ENCODE measurements at places on chromosomes 2 and 18.

DNA sequence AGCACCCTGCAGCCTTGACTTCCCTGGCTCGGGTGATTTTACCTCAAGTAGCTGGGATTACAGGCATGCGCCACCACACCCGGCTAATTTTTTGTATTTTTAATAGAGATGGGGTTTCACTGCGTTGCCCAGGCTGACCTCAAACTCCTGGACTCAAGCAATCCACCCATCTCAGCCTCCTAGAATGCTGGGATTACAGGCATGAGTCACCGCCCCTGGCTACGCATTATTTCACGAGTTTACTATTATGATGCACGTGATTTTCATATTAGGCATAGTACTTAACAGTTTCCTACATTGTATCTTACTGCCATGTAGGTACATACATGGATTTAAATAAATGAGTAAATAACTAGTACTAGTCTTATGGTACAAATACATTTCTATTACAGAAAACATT is 4.4 kb downstream of the DYNC2LI1 start:
- DNase-seq: no peak

DNA sequence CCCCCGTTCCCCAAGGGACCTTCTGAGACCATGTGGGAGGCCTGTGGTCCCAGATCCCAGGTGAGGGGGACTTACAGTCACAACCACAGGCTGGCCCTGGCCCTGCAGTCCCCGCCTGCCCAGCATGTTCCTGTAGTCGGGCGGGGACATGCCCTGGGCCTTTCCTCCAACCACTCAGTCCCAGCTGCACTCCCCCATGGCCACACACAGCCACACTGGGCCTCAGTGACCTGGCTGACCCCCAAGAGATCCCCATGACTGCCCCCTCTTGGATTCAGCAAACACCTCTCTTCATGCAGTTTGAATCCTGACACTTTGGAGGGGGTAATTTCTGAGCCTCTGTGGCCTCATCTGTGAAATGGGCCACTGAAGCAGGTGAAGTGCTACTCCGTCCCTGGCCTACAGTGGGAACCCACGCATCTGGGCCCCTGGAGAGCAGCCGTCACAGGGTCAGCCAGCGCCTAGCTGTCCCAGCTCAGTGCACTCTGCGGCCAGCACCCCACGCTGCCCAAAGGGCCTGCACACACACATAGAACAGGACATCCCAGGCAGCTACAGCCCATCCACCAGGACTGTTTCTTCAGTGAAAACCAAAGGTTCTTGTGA is 12.7 kb upstream of the ARHGEF4 start:
- peak; percentile 38 for DNase-seq

DNA sequence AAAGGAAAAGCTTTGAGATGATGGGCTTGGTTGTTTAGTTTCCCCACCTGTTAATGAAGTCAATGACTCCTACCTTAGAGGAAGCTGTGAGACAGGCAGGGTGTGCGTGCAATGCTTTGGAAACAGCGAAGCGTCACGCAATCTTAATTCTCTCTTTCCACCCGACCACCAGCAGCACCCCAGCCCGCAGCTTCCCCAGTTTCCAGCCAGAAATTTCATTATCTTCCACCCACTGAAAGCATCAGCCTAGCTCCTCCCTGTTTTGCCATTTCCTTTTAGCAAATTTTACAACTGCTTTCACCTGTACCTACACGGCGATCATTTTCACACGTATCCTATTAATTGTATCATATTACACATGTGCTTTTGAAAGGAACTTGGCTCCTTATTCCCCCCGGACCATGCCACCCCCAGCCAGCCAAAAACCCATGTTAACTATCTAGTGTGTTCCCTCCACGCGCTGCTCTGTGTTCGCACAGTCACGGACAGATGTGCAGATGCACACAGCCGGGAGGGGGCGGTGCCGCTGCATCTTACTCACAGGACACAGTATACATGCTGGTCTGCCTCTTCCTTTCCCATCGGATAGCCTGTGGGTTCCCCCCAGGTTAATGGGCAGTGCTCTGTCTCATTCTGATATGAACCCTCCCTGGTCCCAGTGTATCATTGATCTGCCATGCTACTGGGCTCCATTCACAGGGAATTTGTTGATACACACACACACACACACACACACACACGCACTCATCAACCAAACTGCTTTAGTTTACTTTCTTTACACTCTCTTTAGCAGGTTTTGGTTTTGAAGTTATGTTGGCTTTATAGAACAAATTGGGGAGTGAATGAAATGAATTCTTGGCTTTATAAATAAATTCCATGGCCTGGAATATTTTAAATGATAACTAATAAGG is 22.4 kb downstream of the CYP27C1 start:
- peak; percentile 83 for DNase-seq

DNA sequence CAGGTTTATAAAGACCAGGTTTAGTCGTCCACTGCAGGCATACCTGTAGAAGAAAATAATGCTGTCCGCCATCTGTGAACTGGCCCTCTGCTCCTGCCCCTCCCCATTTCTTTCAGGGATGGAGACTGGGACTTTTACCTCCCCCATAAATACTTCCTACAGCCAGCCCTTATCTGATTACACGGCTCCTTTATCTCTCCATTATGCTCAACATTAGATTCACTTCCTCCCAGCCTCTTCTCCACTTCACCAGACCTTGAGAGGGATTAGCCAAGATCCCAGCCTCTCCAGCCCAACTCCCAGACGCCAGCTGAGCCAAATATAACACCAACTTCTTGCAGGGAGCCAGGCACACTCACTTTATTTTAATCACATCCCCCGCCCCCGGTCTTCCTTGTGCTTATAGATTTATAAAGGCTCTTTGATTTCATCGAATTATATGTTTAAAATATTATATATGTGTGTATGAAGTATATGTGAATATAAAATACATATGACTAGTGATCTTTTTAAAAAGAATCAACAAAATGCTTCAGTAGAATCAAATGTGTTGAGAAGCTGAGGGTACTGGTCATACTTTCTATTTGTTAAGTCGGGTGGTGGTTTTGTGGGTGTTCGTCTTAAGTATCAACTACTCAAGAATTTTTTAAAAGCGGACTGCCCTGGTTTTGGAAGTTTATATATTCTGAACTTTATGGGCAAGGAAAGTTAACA is 81.0 kb downstream of the SPRED2 start:
- DNase-seq: no peak

DNA sequence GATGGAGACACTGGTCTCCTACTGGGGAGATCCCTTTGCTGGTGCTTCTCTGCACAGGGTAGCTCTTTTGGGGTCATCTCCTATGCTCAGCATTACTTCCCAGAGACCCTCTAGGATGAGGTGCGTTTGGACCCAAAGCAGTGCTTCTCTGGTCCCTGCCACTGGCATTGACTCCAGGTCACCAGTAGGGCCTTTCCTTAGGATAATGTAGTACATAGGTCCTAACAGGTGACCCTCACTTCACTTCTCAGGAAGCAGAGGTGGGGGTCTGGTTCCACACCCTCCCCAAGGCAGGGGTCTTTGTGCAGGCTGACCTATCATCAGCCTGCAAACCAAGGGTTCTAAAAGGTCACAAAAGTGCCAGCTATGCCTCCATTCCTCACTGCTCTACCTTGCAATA is 145.8 kb upstream of the HS6ST1 start:
- DNase-seq: peak; percentile 14

DNA sequence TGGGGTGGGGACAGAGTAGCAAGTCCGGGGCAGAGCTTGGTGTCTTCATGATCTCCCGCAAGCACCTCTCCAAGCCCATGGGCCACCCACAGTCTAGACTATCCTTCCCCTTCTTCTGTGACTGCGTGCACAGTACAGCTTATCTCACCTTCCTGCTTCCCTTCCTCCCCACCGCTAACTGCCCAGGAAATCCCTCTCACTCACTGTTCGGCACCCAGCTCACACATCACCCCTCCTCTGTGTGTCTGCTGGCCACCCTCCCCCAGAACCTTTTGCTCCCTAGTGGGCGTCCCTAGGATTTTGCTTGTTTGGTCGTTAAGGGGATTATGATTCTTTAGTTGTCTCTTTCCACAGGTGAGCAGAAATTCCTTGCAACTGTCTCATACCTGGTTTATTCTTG is 31.5 kb upstream of the SMAD7 start:
- DNase-seq: no peak

DNA sequence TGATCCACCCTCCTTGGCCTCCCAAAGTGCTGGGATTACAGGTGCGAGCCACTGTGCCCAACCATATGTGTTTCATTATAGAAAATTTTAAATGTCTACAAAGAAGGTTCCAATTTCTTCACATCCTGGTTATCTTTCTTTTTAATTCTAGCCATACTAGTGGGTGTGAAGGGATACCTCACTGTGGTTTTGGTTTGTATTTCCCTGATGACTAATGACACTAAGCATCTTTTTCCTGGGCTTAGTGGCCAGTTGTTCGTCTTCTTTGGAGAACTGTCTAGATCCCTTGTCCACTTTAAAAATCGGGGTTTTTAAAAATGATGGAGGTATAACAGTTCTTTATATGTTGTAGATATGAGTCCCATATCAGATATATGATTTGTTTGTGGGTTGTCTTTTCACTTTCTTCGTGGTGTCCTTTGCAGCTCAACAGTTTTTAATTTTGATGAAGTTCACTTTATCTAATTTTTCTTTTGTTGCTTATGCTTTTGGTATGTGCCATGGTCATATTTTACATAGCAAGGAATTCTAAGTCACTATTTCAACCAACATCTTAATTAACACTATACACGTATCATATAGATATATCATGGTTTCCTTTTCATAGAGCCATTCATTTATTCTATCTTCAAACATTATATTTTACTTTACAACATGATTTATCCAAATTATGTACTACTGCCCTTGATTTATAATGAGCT is 135.0 kb upstream of the RIOK3 start:
- no peak for DNase-seq

DNA sequence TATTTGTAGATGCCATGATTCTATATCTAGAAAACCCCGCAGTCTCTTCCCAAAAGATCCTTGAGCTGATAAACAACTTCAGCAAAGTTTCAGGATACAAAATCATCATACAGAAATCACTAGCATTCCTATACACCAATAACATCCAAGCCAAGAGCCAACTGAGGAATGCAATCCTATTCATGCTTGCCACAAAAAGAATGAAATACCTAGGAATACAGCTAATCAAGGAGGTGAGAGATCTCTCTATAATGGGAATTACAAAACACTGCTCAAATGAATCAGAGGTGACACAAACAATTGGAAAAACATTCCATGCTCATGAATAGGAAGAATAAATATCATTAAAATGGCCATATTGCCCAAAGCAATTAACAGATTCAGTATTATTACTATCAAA is 551.4 kb upstream of the SLC39A10 start:
- no peak for DNase-seq

- no peak for DNase-seq
Measured at GRCh38 chr2:30971231-30972025, 164.2 kb upstream of the CAPN13 start.

GRCh38 chr2:68915393-68915792 is 37.3 kb downstream of the GKN2 start:
- DNase-seq: no peak

DNA sequence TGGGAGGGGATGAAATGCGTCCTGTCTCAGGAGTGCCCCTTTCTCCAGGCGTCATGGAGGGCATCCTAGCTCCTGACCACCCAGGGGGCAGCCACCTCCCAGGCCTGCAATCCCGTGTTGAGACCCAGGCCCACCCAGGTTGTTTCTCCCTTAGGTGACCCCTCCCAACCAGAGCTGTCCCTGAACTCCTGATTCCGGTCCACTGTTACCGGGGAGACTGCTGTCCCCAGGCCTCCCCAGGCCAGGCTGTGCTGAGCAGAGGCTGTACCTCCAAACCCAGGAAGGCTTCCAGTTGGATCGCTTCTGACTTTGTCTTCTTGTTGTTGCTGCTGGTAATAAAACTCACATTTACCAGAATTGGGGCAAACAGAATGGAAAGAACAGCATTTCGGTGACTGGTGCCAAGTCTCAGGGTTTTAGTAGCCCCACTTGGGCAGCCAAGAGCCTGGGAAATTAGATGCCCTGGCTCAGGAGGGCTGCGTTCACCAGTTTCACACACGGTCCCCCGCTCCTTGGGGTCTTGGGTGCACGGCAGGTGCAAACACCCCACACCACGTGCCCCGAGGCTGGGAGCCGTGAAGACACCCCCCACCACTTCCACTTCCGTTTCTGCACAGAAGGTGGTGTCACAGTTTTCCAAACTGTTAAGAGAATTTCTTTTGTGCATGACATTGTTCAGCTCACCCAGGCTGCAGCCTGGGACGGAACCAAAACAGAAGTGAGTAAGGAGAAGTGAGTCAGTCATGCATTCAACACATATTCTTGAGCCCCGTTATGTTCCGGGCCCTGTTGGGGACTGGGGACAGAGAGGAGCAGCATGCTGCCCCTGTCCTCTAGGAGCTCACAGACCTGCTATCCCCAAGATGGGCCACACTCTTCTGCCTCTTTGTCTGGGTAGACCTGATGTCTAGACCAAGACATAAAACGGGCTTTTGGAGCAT is 29.4 kb downstream of the ITM2C start:
- peak; percentile 25 for DNase-seq

DNA sequence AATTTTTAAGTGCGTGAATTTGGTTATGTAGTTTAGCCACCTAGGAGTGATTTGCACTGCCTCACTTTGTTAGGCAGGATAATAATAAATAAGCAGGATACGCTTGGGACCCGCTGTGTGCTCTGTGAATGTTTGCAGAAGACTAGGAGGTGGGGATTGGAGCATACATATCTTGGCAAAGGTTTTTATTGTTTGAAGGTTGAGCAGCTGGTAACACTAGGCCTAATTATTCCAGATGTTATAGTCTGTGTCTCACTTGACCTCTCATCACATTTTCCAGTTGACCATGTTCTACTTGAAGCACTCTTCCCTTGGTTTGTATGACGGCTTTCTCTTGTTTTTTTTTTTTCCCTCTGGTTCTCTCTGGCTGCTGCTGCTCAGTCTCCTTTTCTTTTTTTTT is 42.7 kb downstream of the FHOD3 start:
- DNase-seq: no peak

DNA sequence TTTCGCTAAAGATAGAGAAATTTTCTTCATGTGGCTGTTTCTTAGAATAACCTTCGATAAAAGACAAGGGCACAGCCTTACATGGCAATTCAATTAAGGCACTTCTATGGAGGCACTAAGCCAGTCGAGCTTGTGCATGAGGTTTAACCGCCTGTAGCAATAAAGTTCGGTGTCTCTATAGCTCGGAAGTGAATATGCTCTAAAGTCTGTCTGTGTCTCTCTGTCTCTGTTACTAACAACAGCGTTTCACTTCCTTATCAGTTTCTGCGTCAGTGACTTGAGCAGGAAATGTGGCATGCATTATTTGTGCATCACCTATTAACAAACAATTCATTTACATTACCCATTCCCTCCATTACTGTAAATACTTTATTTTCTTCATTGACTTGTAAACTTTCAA is 365.1 kb upstream of the NETO1 start:
- no peak for DNase-seq

- DNase-seq: no peak
Measured at GRCh38 chr2:201859949-201860348, 53.6 kb downstream of the CDK15 start.

GRCh38 chr2:241501551-241501950 is 6.8 kb downstream of the STK25 start:
- no peak for DNase-seq

DNA sequence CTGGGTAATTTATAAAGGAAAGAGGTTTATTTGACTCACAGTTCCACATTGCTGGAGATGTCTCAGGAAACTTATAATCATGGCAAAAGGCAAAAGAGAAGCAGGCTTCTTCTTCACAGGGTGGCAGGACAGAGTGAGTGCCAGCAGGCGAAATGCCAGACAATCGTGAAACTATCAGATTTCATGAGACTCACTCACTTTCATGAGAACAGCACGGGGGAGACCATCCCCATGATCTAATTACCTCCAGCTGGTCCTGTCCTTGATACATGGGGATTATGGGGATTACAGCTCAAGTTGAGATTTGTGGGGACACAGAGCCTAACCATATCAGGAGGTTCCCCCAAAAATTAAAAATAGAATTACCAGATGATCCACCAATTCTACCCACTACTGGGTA is 675.5 kb upstream of the SLC8A1 start:
- no peak for DNase-seq

Data from ecto neural progenitor cell (in vitro differentiated cells).